ENCODE measurements at places on chromosomes 4 and X.

DNA sequence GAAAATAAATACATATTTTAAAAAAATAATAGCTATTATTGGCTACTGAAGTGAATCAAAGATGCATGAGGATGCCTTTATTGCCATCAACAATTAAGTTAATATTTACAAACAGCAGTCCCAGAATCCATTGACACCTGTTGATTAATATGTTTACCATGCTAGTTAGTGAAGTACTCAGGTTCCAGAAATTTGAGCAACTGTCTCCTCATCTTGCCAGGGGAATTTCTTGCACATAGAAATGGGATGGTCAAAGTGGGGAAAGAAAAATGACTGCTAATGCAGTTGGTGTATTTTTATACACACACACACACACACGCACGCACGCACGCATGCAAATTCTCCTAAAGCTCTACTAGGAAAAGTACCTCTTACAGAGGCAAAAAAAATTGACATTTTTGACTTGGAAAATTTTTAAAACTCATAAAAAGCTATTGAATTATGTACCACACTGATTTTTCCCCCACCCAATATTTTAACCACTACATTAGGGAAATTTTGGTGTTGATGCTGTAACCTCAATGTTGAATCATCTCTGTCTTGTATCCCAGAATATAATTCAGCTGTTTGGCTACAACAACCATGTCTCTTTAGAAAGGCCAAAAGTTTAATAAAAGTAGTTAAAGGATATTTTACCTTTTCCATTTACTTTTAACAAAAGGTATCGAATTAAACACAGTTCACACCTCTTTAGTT lies 105.3 kb upstream of the TMEM150C start:
- DNase-seq = no peak

DNA sequence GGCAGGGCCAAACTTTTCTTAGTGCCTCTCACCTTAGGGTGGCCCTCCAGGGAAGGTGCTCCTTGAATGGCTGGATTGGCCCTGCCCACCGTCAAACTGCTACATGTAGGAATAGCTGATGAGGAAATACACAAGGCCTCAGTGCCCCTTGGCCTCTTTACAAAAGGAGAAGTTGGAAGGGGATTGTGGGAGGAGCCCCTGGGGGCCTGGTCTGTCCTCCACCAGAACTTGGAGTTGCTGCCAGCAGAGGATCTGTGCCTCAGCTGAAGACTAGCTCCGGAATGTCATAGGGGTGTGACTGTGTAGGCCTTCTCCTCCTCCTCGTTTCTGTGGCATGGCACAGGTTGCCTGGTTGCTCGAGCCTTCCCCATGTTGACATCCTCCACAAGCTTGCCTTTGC lies 142.7 kb downstream of the AMMECR1 start:
- peak; percentile 92 for DNase-seq

- no peak for DNase-seq
Measured at GRCh38 chr4:82913305-82913704, 12.8 kb downstream of the THAP9 start.

DNA sequence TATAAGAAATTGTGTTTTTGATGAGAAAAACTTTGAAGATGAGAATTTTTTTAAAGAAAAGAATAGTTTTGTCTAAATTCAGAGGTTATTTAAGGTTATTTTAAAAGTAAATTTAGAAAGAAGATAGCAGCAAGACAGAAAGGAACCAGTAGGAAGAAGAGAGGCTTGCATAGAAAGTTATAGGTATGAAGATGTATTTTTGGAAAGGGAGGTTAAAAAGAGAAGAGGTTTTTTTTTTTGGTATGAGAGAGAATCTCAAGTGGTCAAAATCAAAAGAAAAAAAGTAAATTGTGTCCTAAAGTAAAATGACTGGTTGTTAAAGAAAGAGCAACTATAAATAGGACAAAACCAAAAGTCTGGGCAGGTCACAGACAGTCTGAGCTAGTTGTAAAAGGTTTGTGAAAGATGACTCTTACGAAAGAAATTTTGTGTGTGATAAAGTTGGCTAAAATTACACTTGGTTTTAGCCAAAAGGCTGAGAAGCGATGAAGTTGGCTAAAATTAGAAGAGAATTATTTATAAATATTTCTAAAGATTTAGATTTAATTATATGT lies 16.4 kb upstream of the EIF4E start:
- DNase-seq = no peak

DNA sequence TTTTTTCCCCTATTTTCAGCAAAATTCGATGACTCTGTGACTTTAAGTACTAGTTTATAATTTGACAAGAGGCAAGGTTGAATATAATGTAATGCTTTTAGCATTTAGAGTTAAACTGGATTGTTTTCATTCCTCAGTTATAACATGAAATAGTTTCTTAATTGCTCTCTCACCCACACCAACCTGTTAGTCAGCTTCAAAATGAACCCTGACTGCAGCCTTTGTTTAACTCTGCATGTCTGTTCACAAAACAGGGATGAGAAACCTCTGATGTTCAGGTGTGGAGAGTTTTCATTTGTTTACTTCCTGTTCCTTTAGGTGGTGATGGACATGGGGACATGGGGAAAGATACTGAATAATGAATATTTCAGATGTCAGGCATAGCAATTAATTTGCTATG lies 49.9 kb upstream of the MND1 start:
- no peak for DNase-seq

DNA sequence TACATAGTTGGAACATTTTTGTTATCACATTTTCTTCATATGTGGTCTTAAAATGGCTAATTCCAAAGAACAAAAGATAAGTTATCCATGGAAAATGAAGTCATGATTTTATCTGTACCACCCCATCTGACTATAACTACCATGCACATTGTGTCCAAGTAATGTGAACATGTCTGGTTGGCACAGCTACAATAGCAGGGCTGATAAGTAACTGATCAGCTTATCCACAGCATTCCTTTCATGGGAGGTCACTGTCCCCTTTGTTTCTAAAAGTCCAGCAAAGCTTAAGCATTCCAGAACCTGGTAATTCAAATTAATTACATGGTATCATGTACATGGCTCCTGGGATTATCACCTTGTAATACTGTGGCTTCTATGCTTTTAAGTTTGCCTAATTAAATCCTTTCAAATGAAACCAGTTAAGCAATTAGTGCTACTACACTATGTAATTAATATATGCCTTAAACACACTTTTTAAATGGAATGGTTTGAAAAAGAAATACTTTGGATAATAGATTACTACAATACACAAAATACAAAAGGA lies 21.1 kb upstream of the SORBS2 start:
- DNase-seq = no peak

DNA sequence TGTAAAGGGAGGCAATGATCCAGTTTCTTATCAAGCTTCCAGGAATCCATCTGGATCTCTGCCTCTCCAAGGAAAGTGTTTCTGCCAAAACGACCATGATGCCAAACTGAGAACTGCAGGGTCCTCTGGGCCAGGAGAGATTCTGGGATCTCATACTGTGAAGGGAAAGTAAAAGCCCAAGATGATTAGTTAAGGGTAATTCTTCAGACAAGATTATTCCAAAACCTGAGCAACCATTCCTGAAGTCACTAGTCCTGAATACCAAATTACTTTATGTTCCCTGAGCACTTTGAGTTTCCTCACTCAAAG lies 42.0 kb downstream of the SRPX2 start:
- DNase-seq = no peak

- DNase-seq = no peak
Measured at GRCh38 chr4:7034262-7035081, 8.7 kb upstream of the TADA2B start.

DNA sequence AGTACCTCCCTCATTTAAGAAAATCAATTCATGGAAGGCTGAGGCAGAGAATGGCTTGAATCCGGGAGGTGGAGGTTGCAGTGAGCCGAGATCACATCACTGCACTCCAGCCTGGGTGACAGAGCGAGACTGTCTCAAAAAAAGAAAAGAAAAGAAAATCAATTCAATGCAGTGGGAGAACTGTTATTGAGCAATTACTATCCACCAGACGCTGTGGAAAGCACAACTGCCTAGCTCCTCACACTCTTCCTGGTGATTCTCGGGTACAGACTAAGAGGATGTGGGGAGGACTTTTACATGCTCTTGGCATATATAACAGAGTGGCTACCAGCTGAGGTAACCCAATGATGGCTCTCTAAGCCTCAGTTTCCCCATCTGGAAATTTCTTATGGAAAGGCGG lies 2.7 kb upstream of the TMSB4X start:
- DNase-seq = no peak

GRCh38 chr4:95095348-95095974 lies 337.7 kb downstream of the BMPR1B start:
- DNase-seq = peak; percentile 10

- DNase-seq = no peak
Measured at GRCh38 chr4:125440814-125441213, 126.1 kb downstream of the FAT4 start.

DNA sequence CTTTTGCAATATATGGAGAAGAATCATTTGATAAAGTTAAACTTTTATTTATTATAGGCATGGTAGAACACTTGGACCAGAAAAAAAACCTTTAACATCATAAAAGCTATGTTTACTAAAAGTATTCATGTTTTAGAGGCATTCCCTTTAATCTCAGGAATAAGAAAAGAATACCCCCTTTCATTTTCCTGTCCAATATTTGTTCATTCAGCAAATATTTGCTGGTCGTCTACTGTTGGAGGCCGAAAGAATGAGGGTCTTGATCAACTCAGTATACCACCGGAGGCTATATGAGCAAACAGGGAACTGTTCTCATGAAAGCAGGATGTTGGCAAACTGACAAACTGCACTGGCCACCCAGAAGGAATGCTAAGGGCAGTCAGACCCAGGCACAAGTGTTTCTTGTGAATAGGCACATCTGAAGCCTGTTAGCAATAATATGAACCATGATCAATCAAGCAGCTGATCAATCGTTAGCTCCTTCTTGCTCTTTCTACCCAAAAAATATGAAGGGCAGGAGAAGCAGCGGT lies 480.8 kb upstream of the FAT1 start:
- no peak for DNase-seq

GRCh38 chr4:87982036-87982435 lies 6.5 kb downstream of the SPP1 start:
- DNase-seq = no peak

- no peak for DNase-seq
Measured at GRCh38 chrX:14694611-14695010, 165.3 kb downstream of the GLRA2 start.

GRCh38 chrX:45077748-45078424 lies 122.8 kb downstream of the DIPK2B start:
- DNase-seq = no peak

DNA sequence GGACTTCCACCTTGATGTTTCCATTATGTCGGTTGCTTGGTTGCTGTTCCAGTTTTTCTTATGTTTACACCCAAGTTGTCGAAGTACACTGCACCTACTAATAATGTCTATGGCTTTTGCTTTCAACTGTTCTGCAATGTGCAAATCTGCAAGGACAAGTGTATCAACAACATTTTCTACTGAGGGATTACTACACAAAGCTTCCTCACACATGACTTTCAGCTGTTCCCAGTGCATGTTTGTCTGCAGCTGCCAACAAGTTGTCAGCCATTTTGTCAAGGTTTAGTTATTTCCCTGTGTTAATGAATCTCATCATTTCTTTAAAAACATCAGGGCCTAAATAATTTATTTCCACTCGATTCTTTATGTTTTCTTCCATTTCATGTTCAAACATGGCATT lies 45.4 kb upstream of the UGT2A3 start:
- no peak for DNase-seq

- DNase-seq = no peak
Measured at GRCh38 chr4:102503831-102504786, 3.0 kb downstream of the NFKB1 start.

GRCh38 chr4:132592850-132593249 lies 556.2 kb upstream of the PCDH10 start:
- DNase-seq = no peak

- no peak for DNase-seq
Measured at GRCh38 chrX:136059350-136059749, 74.1 kb downstream of the SLC9A6 start.

- DNase-seq = peak; percentile 29
Measured at GRCh38 chrX:102959471-102959870, 22.4 kb downstream of the RAB40AL start.

- peak; percentile 30 for DNase-seq
Measured at GRCh38 chr4:76897536-76898384, at the start of gene SOWAHB. SOWAHB (minus strand) TSS chr4:76898144; CDS start chr4:76897849, 295 bp downstream.

- DNase-seq = no peak
Measured at GRCh38 chr4:175834312-175834672, 22.2 kb upstream of the GPM6A start.

DNA sequence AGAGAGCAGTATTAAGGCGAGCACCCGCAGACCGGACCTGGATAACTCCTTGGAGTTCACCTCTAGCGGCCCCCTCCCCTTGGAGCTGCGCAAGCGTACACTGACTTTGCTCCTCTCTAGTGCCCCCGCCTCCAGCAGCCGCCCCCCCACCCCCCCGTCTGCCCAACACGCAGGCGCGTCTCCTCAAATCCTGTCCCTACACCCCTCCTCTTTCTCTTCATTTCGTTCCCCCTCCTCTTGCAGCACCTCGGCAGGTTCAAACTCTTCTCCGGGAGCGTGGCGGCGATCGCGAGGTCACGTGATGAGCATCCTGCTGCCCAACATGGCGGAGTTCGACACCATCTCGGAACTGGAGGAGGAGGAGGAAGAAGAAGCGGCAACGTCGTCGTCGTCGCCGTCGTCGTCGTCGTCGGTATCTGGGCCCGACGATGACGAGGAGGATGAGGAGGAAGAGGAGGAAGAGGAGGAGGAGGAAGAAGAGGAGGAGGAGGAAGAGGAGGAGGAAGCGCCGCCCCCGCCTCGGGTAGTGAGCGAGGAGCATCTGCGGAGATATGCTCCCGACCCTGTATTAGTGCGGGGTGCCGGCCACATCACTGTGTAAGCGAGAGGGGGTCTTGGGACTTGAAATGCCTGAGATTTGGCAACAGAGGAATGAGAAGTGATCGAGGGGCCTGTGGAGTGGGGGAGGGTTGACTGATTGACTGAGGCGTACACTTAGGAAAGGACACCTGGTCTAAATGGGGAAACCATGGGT lies at the start of gene CHIC1:
CHIC1 (plus strand) TSS at position 214 of the 754 bp plus-strand sequence; CDS start at position 302, 88 bp downstream.
- DNase-seq = peak; percentile 9

DNA sequence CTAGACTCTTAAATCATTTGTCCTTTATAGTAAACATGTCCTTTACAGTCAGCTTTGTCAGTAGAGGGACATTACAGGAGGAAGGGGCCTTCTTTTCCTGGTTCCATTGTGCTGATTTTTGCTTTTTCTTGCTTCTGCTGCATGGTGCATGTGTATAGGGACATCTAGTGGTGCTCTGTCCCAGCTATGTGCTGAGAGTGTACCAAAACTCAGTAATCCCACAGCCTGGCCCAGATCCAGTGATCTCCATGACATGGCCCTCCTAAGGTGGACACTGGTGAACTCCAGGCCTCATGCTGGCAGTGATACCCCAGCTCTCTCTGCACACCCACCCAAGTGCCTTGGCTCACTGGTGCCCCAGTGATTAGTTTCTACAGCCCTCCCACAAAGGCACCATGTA lies 45.2 kb downstream of the MAGEB17 start:
- DNase-seq = peak; percentile 3
